T-helper 2 cell treated with Interferon-gamma antibody and Interleukin-4, amounts not matched to agents 5 μg/mL and 100 μg/mL, for 36 hours (primary cell): ENCODE measurements at places on chromosomes 6 and 20.

DNA sequence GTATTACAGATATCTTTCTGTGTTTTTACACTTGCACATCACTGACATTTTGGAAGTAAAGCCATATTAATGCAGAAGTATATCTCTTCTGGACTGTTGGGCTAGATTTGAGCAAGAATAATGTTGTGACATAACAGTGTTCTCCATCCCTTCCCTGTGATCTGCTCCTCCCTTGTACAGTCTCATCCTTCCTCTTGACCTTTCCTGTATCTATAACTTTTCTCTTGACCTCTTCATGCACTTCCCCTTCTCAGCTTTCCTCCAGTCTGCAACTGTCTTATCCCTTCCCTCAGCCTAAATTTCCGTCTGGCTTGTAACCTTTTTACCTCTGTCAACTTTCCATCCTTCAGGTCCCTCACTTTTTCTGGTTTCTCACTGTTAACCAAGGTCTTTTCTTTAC lies 29.8 kb downstream of the NCOA3 start:
- DNase-seq = no peak

DNA sequence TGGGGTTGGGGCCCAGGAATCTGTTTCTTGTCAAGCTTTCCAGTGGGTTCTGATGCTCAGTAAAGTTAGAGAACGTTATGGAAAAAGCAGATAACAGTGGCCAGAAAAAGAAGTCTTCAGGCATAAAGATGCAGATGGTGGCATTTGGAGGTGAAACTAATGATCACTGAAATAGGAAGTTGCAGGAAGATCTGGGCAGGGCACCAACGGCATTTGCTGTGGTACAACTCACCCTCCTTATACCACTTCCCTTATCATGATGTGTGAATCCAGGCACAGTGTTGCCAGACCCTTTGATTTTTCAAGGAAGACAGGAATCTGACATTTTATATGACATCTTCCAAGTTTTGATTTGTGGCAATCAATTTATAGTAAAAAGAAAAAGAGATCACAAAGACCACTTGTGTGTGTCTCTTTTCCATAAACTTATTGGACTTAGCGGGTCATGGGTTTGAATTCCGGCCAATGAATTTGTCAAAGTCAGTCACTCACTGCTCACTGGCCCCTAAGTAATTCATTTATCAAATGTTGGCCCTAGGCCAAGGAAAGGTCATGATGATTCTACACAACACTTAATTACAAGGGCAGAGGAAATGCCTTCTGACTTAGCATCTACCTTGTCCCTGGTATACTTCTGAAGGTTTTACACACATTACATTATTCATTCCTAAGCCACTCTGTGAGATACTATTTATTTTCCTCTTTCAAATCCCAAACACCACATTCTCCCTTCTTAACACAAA lies 37.6 kb downstream of the LAMP5 start:
- no peak for DNase-seq

DNA sequence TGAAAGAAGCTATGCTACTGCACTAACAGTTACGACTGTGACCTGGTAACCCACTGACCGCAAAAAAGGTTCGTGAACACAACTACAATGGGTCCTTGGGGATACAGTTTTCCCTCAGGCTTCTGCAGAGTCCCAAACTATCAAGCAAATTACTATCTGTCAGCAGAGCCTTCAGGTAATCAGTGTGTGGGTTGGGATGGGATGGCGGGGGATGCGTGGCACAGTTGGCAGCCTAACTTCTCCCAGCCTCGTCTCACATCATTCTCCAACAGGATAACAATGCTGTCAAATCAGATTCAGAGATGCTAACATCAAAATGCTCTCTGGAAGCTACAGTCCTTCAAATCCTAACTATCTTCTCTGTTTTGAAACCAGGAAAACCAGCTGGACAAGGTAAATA lies 102.3 kb downstream of the EPM2A start:
- no peak for DNase-seq

- DNase-seq = no peak
Observed at GRCh38 chr6:14315353-14315752, 197.8 kb downstream of the CD83 start.

GRCh38 chr6:38775870-38776269 lies 60.8 kb downstream of the DNAH8 start:
- no peak for DNase-seq

DNA sequence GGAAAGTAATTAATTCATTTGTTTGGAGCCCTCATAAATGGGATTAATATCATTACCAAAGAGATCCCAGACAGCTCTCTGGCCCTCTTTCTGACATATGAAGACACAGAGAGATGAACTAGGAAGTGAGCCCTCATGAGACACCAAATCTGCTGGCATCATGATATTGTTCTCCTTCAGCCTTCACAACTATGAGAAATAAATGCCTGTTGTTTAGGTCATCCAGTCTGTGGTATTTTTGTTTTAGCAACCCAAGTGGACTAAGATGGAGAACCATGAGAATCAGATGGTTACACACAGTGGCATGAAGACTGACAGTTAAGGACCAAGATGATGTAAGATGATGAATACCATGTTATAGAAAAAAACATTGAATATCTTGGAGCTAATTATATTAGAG lies 16.9 kb upstream of the HBS1L start:
- DNase-seq = no peak

DNA sequence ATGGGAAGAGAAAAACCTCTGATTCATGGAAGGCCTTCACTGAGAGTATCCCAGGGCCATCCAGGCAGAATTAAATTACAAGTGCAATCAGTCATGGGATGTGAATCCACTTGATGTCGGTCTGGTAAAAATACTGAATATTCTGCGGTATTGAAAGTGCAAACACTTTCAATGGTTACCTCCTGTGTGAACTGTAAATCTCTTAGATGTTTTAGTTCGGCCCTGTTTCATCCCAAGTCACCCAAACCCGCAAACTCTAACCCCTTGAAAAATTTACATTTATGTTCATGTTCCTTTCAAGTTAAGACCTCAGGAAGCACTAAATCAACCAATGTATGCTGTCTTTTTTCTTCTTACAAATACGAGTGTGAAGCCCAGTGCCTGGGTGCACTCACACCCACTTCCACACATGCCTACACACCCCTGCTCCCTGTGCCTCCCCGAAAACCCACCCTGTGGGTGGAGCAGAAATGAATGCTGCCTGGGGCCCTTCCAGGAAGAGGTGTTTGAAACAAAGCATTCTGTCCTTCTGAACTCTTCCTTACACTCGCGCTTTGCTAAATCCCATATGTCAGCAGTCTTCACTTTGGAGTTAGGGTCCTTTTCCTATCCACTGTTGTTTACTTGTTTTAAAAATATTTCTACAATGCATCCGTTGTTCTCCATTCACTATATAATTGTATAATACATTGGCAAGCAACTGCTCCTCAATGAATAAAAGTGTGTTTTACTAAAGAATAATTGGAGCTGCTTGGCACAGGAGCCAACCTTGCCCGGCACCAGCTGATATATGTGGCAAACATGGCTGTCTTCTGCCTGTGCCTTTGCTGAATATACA lies 62.7 kb downstream of the FYN start:
- peak; percentile 58 for DNase-seq

DNA sequence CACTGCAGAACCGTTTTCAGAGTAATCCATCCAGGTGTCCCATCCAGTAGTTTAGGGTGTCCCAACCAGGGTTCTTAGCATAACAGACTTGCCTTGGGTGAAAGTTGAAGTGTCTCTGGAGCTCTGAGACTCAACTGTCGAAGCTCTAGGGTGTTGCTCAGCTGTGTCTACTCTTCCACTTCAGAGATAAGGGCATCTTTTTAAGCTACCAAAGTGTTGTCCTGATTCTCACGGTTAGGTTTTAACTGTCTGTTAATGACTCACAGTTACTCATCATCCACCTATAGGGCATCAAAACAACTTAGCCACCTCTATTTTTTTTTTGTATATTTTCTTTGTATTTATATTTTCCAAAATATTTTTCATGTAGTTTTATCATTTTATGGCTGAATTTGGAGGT lies 36.9 kb upstream of the TBX18 start:
- DNase-seq = no peak

- DNase-seq = no peak
Observed at GRCh38 chr20:56922497-56922896, 293.4 kb downstream of the TFAP2C start.

GRCh38 chr6:169802790-169803189 lies 51.4 kb downstream of the ERMARD start:
- DNase-seq = no peak

DNA sequence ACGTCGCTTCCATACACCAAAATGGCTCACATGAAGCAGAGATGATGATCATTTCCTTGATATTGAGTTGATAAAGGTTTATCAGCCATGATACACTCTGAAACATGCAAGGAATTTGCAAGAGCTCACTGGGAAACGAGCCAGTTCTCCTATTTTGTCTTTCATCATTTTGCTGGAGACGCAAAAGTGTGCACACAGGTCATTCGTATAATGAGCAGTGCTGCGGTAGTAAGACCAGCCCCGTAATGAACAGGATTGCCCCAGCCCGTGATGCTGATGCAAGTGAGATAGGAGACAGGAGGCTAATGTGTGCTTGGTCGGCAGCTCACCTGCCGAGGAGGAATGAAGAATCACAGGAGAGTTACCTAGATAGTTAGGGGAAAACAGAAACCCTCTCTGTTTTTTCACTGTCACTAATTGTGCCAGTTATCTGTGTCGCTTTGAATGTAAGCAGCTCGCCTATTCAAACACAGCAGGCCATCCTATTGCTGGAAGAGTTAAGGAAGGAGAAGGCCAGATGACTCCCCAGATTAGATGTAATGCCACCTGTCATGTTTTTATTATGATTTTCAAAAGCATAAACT lies 391.8 kb downstream of the SAMD5 start:
- DNase-seq = no peak

GRCh38 chr6:33912195-33912594 lies 108.4 kb upstream of the MLN start:
- no peak for DNase-seq

- no peak for DNase-seq
Observed at GRCh38 chr6:108895571-108895970, 47.3 kb downstream of the ARMC2 start.

GRCh38 chr6:3617192-3617631 lies 134.3 kb downstream of the PXDC1 start:
- DNase-seq = no peak

GRCh38 chr20:57471496-57472372 lies 53.2 kb downstream of the CTCFL start:
- no peak for DNase-seq

DNA sequence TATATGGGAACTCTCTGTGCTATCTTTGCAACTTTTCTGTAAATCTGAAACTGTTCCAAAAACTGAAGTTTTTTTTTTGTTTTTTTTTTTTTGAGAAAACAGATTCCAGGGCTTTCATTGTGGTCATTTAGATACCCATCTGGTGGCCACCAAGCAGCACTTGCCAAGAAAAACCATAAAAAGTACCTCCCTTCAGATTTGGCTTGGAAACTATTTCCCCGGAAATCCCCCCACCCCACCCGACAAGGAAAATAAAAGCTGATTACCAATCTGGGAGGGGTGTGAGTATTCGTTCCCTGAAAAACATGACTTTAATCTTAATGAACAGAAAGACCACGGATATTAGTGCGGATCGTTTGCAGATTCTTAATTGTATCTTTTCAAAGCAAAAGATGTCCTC lies 1.9 kb downstream of the NFATC2 start:
- peak; percentile 36 for DNase-seq

DNA sequence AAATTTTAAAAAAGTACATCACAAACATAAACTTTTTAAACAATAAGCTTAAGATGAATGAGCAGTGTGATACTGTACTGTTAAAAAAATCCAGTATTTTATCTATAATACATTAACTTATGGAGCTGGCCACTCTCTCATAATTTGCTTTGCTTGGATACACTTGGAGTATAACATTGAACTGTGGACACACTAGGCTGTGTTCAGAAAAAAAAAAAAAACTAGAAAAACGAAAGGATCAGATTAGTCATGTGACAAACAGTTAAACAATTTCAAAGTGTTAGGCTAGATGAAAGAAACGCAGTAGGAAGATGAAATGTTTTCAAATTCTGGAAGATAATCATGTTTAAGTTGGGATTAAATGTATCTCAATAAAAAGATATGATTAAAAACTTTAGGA lies 220.0 kb downstream of the GRIK2 start:
- DNase-seq = no peak

DNA sequence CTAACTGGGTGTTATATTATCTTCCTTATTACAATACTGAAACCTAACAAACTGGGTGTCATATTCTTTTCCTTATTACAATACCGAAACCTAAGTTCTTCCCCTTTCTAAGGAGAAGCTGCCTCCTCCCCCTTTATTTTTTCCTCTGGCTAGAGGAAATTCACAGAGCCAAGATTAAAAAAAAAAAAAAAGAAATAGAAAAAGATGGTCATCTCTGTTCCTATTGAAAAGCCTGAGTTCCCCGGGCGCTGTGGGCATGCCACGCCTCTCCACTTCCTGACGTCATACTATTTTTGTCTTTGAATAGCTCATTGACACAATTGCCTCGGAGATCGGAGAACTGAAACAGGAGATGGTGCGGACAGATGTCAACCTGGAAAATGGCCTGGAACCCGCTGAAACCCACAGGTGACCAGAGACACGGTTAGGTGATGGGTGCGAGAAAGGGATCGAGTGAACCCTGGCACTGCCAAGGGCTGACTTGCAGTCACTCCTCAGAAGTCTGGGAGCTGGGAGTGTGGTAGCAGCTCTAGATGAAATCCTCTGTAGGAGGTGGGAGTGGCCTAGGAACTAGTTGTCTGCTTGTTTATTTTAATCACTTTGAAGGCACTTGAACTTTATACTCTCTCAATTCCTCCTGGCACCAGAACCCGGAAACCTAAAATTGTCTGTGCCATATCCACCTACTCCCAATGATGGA lies 82.2 kb upstream of the NAA20 start:
- DNase-seq = no peak

DNA sequence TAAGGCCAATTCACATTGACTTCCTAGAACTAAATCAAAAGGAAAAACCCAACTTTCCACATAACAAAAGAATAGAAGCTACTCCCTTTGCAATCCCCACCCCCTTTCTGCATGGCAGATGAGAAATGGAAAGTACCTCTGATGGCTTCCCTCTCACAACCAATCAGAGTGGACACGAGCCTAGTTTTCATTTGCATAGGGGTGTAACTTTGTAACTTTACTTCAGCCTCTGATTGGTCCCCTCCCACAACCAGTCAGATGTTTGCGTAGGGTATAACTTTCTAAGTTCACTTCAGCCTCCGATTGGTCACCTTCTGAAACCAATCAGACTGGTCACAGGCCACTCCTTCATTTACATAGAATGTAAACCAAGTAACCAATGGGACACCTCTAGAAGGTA lies 328.5 kb downstream of the CDH26 start:
- DNase-seq = no peak

DNA sequence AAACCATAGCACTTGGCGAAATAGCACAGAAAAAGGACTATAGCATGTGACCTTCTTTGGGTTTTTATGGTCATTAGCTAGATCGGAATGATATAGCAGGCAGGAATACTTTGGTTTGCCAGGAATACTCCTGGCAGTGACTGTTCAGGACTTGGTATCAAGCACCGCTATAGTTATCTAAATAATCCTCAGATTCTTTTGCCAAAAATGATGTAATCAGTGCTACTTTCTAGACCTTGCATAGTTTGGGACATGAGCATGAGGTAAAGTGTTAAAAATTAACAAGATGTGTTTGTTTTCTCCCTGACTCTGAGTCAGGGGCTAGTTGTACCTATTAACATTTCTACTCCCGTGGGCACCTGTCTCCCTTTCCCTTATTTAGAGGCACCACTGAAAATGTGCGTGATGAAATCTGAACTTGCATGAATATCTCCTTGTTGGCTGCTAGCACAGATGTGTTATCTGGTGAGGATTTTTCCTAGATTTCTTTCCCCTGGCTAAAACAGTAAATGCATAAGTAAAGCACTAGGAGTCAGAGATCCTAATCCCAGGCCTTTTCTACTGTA lies 511.0 kb downstream of the CDKAL1 start:
- DNase-seq = no peak

- no peak for DNase-seq
Observed at GRCh38 chr6:113626475-113626874, 230.7 kb upstream of the MARCKS start.
